ENCODE measurements at places on chromosomes 6 and 20.
A peak's percentile ranks its signal among the peaks of the same experiment; 100 is the strongest.

DNA sequence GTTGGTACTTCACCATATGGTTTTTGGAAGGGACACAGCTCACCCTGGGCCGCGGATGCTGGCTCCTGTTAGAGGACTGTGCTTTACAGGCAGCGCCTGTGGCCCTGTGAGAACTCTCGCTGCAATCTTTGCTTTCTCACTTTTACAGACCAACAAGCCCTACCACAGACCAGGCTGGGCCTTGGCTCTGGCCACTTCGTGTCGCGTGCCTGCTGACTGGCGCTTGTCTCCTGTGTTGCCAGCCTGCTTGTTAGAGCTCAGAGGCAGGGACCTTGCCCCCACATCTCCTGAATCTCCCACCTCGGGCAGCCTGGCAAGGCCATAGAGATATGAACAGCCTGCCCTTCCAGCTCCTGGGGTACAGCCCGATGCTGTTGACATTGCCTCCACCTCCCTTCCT, 56.1 kb downstream of the SYNJ2 start:
- DNase-seq = no peak

DNA sequence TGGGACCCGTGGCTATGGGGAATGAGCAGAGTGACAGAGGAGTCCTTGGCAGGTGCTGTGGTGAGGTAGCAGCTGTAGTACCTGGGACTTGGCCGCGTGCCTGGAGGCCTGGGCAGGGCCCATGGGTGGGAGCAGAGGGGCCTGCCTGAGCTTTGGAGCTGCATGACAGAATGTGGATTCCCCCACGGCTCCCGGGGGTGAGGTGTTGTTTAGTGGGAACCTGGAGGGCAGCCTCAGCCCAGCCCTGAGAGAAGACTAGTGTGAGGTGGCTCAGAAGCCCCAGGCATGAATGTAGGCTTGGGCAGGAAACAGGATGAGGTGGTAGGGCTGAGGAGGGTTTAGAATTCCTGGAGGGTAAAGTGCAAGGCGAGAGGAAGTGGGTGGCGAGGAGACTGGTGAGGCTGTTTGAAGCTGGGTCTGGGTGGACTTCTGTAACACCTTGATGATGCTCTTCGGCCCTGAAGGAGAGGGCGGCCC, 86.5 kb upstream of the SCP2D1 start:
- DNase-seq = peak; percentile 69

- DNase-seq = no peak
Measured at GRCh38 chr6:166760288-166760687, 133.2 kb upstream of the RPS6KA2 start.

- no peak for DNase-seq
Measured at GRCh38 chr20:10565191-10565921, 108.4 kb downstream of the JAG1 start.

DNA sequence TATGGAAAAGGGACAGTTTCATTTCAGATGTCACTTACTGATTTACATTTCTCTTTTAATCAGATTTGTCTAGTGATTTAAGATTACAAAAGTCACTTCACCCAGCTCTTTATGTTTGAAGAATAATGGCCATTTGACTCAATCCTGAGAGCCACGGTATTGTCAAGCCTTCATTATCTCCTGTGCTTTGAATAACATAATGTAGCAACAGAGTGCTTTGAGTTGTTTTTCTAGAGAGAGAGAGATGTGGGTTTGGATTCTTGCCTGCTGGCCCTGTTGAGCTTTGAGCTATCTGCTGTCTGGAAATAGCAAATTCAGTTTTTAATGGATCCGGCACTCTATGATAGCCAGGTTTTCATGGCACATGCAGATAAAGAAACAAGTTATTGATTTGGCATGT, 478.4 kb upstream of the SOX4 start:
- no peak for DNase-seq

DNA sequence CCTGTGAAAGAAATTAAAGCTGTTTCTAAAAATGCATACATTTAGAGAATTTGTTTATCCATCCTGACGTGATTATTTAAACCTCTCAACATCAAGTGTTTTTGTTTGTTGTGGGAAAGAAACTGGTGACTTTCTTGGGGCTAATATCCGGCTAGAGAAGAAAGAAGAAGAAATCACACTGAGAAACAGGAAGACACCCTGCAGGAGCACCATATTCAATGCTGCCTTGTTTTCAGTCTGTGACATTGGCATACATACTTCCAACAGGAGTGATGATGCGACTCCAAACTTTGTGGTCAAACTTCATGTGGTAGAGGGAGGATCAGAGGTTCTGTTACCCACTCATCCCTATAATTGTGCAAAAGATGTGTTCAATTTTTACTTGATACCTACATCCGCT, 997.6 kb upstream of the CITED2 start:
- DNase-seq = no peak

DNA sequence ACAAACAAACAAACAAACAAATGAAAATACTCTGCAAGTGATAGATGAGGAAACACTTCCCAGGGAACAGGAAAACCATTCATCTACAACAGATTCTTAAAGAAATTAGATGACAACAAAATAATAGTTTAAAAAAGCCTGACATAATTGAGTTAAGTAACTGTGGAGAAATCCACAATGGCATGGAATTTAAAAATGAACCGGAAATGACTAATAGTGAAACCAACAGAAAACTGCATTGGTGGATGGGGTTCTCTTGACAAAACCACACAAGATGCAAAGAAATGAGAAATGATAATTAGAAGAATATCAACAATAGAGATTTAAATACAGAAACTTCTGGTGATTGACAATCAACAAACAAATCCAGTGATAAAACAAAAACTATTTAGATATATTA, 785.6 kb downstream of the QKI start:
- DNase-seq = no peak

DNA sequence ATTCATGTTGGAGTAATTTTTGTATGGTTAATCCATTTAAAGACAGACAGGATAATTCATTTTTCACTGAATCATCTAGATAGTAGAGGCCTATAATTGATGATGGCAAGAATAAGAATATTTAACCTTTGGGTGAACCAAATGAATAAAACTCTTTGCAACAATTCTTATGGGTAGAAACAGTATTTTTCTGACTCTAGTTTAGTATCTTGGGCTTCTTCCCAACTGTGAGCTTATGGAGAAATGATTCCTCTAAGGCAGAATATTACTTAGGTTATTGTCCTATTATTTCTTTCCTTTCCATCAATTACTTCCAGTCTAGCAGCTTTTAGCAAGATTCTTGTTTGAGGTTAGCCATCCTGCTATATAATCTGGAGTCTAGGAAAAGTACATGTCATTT, 734.9 kb upstream of the FLRT3 start:
- no peak for DNase-seq

- DNase-seq = no peak
Measured at GRCh38 chr6:106630366-106630765, 988 bp downstream of the QRSL1 start.

DNA sequence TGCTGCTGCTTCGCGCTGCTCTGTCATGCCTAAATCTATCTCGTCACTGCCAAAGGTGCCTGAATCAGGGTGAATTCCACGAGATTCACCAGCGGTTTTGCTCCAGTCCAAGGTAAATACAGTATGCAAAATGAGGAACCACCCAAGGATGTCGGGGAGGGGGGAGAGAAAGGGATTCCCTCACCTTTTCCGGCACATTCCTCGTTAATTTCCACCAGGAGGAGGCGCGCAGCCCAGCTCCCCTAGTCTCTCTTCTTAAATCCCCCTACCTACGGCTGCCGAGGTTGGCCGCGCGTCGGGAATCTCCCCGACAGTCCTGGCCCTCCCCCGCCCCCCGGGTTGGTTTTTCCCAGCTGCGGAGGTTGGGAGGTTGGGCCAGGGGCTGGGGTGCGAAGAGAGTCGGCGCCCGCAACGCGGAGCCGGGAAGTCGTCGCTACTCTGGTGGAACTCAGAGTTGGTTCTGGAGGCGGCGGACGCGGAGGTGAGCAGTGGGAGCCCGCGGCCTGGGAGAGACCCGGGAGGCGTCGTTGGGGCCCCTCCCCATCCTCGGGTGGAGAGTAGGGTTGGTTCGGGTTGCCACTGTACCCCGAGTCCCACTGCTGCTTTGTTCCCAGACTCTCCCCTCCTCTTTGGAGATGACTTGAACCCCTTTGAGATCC, at the start of gene TPBG:
TPBG (plus strand) TSS at position 390 of the 659 bp plus-strand sequence. CDS start 1,145 bp downstream, outside the sequence.
- DNase-seq = peak; percentile 60

- no peak for DNase-seq
Measured at GRCh38 chr6:129262661-129263060, 379.7 kb downstream of the LAMA2 start.

DNA sequence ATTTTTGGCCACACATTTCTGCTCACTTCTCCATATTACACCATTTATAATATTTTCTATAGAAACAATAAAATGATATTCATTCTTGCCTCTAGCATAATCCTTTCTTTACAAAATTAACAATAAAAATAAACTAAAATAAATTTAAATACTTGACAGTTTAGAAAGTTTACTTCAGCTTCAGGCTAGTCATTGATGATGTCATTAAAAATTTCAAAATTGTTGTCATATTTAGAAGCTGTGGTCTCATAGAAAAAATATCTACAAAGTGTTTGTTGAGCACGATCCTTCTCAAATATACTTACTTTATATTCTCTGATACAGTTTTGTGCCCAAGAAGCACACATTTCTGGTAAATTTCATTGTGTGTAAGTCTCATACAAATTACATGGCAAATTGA, 717.4 kb upstream of the CITED2 start:
- DNase-seq = no peak

Measured in SHP77 (cell line).